Stimulated activated CD4-positive, alpha-beta T cell treated with anti-CD3 and anti-CD28 coated beads, Interleukin-15, amount 100 ng/mL, for 1 hour (primary cell): ENCODE measurements at places on chromosomes 2 and 18.

- no peak for DNase-seq
Observed at GRCh38 chr2:45728458-45728942, 77.0 kb downstream of the PRKCE start.

GRCh38 chr2:9165625-9166024 is 41.0 kb upstream of the ASAP2 start:
- DNase-seq = no peak

- DNase-seq = no peak
Observed at GRCh38 chr18:58593938-58594337, 35.0 kb downstream of the ALPK2 start.

GRCh38 chr18:51072586-51073313 is 42.7 kb downstream of the SMAD4 start:
- DNase-seq = no peak

DNA sequence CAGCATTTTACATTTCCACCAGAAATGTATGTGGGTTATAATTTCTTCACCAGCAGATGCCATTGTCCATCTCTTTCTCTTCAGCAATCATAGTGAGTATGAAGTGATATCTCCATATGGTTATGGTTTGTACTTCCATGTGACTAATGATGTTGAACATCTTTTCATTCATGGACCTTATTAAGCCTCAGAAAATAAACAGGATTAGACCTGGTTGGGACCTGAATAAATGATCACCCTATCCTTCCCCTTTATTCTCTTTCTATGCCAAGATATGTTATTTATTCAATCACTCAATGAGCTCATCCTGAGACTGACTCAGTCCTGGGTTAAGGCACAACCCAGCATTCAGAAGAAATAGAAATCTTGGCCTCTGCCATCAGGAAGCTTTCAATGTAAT is 86.6 kb downstream of the ANTXR1 start:
- DNase-seq = no peak

DNA sequence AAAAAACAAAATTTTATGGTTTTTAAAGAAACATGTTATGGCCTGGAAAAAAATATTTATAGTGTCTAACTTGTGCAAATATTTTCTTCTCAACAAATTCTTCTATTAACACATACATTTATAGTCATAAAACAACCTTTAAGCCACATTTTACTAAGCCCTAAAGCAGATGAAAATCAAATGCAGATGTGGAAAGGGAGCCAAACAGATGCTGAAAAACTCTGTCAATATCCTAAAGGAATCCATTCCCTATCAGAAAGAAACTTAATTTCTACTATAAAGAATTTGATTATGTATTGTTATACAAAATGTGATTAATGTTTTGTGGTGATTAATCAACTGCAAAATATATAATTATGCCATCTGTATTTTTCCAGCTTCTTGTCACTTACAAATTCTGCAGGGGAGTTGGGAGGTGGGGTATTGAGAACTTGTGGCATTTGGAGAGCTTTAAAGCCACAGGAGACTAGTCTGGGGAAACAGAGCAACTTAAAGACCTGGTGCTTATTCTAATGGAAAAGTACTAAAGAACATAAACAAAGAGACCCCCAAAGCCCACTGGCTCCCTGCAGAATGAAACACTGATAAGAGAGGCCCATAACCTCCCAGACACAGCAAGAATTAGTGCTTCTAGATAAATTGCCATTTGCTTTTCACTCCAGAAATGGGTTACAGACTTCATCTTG is 1721.0 kb upstream of the PIK3C3 start:
- no peak for DNase-seq

DNA sequence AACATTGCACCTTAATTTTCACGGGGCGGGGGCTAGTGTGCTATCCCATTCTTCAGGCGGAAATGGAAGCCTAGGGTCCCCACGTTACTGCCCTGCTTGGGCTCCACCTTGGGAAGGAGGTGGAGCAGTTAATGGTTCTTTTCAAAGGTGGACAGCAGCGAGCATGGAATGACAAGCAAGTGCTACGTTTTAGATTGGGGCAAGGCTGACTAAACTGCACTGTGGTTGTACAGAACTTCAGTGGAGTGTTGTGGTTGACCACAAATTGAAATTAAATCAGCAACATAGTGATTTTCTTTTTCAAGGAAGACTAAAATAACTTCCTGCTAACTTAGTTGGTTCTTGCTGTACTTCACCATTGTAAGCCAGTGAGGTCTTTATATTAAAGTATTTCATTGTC is 47.0 kb downstream of the CHRNA1 start:
- DNase-seq = no peak

GRCh38 chr2:22326250-22326649 is 1058.7 kb upstream of the KLHL29 start:
- DNase-seq = no peak
